AG04449 (cell line): ENCODE measurements at places on chromosomes 4 and X.

GRCh38 chr4:181008164-181008563 is 1235.0 kb upstream of the TENM3 start:
- no peak for DNase-seq

GRCh38 chr4:152408514-152409327 is 127.2 kb downstream of the FBXW7 start:
- no peak for DNase-seq

- DNase-seq: no peak
Measured at GRCh38 chr4:3724319-3725231, 41.6 kb upstream of the ADRA2C start.

- no peak for DNase-seq
Measured at GRCh38 chr4:184395971-184396391, 78.4 kb downstream of the IRF2 start.

GRCh38 chrX:97740886-97741285 is 857.2 kb downstream of the RPA4 start:
- DNase-seq: no peak

GRCh38 chr4:47577779-47578553 is 92.9 kb downstream of the ATP10D start:
- DNase-seq: peak; percentile 4

GRCh38 chr4:2357821-2358745 is 60.4 kb downstream of the ZFYVE28 start:
- no peak for DNase-seq

- no peak for DNase-seq
Measured at GRCh38 chr4:126526335-126526734, 1106.4 kb upstream of the INTU start.
